Suprapubic skin (tissue), 4 donors: ENCODE measurements at places on chromosomes 12 and 14.

- DNase-seq = no peak
These were observed 25.2 kb upstream of the KLHL42 start for GRCh38 chr12:27754795-27755194.

GRCh38 chr12:113301811-113302210 is 33.1 kb downstream of the SLC8B1 start:
- no peak for DNase-seq

GRCh38 chr14:91929700-91930099 is 17.8 kb downstream of the FBLN5 start:
- no peak for DNase-seq

DNA sequence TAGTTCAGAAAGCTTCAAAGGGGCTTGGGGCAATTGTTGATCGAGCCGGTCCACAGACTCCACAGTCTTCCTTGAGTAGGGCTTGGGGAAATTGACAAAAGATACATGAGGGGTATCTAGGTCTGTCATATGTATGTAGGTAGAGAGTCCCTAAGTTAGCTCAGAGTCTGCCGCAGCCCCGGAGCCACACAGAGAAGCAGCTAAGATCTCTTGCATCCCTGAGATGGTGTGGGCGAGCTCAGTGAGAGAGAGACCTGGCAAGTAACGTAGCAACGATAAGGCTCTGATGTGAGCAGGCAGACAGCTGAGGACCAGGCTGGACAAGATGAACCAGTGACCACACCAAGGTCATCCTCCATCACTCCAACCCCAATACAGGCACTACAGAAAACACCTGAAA is 297.6 kb downstream of the TMEM132D start:
- no peak for DNase-seq

DNA sequence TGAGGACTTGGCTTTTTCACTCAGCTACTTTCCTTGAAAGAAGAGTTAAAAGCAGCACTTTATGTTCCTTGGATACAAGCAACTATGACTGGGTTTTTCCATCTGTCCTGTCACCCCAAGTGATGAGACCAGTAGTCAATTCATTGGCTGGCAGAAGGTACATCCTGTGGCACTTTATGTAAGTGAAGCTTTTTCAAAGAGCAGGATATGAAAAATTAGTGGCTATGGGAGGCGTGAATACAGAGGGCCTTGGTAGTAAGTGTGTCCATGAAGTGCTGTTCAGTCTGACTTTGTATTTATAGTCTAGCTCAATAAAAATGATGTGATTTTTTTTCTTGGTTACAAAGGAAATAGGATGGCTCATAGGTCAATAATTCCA is 68.8 kb downstream of the DRAM1 start:
- DNase-seq = no peak

DNA sequence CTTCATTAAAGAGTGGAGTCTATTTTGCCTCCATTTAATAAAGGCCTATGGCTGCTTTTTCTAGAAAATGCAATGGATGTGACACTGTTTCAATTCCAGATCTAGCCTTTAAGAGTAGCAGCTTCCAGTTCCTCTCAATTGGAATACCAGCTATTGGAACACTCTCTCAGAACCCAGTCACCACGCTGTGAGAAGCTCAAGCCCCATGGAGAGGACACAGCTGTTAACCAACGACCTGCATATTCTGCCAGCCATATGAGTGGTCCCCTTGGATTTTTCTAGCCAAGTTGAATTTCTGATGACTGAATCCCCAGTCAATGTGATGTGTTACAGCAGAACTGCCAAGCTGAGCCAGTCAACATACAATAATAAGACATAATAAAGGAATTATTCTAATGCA is 131.8 kb downstream of the TMTC3 start:
- no peak for DNase-seq

DNA sequence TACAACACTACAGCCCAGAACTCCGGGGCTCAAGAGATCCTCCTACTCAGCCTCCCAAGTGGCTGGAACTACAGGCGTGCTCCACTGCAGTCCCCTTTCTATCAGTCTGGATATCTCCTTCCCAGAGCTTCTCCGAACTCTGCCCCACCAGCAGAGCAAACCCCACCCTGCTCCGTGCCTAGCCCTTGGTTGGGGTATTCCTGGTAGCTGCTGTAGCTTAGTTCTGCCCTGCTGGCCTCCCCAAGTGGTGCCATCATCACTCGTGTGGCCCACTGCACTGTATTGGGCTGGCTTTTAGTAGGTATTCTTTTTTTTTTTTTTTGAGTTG is 9.5 kb downstream of the HSP90AA1 start:
- DNase-seq = no peak

- DNase-seq = no peak
These were observed 1.1 kb downstream of the POLR3B start for GRCh38 chr12:106358396-106359241.
